ENCODE measurements at places on chromosomes 11 and 22.
A peak's percentile ranks its signal among the peaks of the same experiment; 100 is the strongest.

DNA sequence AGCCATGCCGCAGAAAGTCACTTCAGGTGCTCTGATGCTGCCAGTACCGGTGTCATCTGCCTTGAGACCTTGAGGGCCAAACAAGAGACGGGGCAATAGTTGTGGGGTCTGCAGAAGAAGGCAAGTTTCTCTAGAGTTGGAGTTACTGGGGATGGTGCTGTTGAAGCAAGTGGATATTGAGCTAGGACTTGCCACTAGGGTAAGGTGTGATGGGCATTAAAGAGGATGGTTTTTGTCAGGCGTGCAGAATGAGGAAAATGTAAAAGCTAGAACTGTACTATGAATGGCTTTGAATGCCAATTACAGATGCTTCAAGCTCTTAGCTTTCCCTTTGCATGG is 61.6 kb downstream of the TNRC6B start:
- DNase-seq: no peak

DNA sequence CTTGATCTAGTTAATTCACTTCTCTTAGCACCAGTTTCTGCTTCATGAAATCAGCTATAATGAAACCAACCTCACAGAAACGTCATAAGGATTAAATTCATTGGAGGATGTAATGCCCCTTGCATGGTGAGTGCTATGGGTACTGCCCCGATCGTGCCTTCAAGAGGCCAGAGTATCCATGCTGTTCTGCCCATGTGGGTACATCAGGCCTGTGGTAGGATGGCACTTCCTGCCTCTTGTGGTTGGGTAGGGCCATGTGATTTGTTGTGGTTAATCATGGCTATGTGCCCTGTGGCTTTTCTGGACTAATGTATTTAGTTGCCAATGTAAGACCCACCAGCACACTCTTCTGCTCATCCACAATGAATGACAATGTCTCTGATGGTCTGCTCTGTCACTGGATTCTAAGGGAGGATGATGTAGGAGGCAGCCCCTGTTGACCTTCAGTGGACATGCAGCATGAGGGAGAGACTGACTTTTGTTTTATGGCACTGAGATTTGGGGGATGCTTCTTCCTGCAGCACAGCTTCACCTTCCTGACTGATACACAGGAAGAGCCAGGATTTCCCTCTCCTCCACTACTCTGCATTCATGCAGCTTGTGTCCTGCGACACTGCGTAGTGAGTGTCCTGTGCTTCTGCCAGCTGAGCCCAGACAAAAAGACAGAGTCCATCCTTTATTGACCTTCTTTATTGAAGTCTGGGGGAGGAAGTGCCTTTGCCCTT is 66.2 kb downstream of the DHCR7 start:
- no peak for DNase-seq

DNA sequence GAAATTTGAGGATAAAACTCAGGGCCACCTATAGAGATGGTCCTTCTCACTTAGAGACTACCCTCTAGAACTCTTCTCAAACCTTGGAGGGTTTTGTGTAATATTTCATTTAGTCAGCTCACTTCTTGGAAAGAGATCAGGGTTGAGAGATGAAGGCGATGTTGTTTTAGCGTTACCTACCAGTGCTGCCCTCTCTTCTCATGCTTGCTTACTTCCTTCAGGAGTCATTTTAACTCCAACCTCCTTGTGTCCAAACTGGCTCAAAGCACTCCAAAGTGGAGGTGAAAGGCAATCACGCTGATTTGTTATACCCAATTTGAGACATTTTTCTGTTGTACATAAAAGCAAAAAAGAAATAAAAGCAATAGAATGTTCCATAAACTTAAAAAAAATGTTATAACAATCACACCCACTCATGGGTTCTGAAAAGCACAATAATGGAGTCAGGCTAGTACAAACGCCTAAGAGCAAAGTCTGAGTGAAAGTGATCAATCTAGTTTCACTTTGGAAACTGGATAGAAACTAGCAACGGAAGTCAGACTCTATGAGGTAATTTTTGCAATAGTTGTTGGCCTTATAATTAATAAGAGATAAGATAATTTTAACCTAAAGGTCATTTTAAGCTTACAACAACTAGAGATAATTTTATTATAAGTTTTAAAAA is 117.1 kb downstream of the MRTFA start:
- no peak for DNase-seq

- peak; percentile 59 for DNase-seq
Measured at GRCh38 chr11:96339706-96340554, 3.1 kb downstream of the MAML2 start.

GRCh38 chr22:29457730-29458129 is 19.3 kb downstream of the RFPL1 start:
- DNase-seq: peak; percentile 37

GRCh38 chr11:11157185-11157584 is 195.9 kb downstream of the CSNK2A3 start:
- peak; percentile 8 for DNase-seq

DNA sequence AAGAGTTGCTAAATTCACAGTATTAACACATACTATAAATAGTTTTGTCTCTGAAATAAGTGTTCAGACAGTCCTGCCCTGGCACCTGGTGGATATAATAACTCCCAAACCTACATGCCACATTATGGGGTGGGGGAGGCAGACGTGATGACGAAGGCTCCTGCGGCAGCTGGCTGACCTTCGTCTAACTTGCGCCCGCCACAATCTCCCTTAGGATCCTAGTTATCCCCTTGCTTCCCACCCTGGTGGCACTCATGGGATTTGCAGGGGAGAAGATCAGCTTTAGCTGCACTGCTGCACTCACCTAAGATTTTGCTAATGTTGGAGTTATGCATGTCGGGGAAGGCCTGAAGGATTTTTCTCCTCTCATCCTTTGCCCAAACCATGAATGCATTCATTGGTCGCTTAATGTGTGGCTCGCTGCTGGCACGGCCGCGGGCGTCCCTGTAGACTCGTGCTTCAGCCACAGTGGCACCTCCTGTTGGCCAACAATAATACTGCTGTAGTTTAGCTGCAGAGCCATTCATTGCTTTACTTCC is 367.6 kb downstream of the SOX6 start:
- no peak for DNase-seq

GRCh38 chr11:63939397-63939891 is 642 bp downstream of the NAA40 start:
- no peak for DNase-seq

DNA sequence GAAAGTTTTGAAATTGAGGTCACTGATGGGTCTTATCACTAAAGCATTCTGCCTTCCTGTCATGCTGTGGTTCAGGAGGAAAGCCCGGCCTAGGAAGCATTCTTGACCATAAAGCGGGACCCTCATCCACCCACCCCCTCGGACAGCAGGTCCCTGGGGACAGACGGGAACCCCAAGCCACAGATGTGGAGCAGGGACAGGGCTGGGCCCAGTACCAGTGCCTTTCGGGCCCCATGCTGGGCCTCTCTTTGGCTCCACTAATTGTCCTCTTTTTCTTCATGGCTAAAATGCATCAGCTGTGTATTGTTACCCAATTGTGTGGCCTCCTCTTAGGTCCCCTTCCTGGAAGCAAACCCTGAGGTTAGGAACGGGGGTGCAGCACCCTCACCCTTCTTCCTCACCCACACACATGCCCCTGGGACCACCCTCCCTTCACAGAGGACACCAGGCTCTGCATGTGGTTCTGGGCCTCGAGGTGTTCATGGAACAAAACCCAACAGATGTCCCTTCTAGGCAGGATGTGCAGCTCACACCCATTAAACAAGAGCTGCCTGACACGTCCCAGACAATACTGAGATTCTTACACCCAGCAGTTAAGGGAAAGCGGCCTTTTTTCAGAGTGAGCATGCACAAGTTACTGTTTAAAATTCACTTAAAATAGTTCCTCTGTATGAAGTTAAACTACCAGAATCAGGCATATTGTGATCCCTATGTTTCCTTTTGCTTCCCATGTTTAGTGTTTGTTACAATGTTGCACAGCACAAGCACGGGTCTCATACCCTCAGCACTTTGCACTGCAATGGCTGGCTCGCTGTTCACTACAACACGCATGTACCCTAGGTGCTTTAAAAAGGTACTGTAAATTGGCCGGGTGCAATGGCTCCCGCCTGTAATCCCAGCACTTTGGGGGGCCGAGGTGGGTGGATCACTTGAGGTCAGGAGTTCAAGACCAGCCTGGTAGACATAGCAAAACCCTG is 807.6 kb downstream of the BRD1 start:
- no peak for DNase-seq

GRCh38 chr22:46788441-46789172 is 26.2 kb downstream of the TBC1D22A start:
- no peak for DNase-seq

GRCh38 chr22:45428391-45429385 is 15.2 kb downstream of the RIBC2 start:
- DNase-seq: no peak

DNA sequence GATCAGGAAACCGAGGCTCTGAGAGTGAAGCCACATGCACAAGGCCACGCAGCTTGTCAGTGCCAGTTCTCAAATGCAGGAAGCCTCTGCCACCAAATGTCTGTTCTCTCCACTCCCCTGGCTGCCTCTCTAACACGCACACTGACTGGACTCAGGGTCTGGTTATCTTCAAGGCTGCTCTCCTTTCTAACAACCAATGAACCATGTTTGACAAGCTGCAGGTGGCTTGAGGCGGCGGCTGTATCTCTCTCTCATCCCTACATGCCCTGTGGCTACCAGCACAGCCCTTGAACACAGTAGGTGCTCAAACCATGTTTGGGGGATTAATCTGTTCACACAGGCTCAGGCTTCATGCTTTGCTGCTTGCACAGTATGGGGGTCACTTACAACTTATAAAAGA is 23.7 kb downstream of the MFNG start:
- DNase-seq: no peak

DNA sequence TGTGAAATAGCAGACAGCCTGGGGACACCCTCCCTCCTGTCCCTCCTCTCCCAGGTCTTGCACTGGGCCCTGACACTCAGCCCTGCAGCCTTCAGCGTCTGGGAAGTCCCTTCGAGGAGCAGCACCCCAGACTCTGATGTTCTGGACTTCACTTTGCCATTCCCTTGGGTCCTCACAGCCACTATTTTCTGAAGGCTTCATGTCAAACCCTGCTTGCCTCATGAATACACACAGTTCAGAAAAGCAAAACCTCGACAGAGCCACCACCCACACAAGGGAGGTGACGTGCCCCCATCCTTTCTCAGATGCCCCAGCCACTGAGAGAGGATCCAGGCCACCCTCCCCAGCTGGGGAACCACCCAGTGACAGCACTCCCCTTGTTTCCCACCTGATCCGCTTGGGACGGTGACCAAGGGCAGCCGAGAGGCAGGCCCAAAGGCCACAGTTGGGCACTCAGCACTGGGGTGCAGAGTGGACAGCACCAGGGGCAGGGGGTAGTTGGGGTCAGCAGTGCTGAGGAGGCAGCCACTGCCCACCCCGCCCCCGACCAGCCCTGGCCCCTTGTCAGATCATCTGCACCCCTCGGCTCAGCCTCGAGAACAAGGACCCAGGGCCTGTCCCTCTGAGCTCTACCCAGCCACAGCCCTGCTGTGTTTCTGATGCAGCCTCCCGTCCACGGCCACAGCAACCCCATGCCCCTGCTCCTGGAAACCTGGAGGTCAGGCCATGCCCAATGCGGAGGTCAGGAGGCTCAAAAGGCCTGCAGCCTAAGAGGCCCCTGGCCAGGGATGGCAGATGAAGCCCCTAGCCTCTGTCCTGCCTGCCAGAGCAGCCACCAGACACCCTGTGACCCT is 3.1 kb upstream of the TNNT3 start:
- DNase-seq: no peak

DNA sequence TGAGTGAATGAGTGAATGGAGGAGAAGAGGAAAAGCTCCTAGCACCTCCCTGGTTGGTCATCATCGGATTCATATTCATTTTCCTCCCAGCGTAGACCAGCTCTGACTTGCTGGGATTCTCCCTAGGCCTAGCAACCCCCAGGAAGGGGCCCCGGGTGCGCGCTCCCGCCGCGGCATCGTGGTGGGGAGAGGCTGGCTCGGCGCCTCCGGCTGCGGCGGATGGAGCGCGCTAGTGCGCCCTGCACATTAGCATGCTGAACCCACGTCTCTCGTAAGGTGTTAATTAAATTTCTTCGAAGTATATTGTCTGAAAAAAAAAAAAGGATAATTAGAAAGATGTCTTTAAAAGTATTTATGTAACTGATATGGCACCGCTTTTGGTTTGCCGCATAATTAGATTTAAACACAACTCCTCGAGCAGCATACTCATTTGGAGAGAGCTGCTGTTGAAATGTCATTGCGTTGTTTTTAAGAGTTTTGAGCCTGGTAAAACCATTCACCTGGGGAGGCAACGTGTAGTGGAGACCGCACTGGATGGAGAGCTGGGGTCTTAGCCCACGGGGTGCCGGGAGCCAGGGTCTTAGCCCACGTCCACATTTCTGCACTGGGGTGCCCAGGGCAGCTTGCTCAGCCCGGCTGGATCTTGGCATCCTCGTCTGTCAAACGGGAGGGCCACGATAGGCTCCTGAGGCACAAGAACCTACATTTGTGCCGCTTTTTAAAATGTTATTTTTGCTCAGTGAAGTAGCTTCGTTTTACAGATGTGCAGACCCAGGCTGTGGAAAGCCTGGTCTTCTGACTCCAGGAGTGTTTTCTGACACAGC is 21.8 kb downstream of the MPPED1 start:
- no peak for DNase-seq

DNA sequence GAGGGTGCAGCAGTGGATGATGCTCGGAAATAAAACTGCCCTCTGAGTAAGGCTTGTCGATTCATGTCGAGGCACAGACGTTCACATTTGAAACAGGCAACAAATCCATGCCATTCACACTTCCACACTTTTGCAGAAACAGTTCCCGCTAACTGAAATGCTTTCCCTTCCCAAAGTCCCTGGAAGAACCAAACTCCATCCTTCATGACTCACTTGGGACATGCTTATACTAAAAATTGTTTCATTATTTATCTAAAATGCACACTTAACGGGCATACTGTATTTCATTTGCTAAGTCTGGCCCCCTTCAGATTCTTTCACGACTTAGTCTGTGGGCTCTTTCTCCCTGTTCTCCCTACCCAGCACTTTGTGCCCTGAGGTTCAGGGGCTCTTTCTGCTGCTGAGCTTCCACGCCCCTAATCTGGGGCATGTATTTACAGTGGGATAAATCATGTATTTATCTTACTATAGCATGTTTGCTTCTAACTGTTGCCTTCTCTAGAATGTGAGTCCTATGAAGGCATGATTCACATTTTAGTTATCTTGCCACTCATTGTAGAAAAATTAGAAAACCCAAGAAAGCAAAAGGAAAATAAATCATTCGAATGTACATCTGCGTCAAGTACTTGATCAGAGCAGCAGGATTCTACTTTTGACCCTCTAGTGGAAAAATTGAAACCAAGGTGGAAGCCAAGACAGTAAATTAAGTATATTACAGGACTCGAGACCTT is 12.5 kb downstream of the SCGB1A1 start:
- DNase-seq: peak; percentile 92

GRCh38 chr22:35872451-35872850 is 154.8 kb downstream of the APOL5 start:
- DNase-seq: no peak

DNA sequence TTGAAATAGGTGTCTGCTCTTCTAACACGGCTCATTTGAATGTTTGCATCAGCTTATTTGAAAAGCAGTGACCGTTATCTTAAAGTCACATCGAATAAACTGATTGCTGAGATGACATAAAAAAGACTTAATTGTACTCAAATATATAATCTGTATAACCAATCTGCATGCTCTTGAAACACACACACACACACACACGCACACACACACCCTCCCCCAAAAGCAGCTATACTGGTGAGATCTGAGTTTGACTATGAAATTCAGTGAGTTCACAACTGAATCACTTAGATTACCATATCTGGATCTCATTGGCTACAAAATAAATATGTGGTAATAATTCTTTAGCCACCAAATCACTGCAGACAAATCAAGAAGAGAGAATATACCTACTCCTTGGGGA is 3.8 kb upstream of the IFTAP start:
- DNase-seq: no peak
